A549 (cell line): ENCODE measurements at places on chromosomes 12 and 14. TPM values are rescaled to one million over a fixed set of nuclear protein-coding genes. Genes with fewer than 3 reads are reported as not detected.

- no peak for DNase-seq
Observed at GRCh38 chr12:106814714-106815113, 40.2 kb downstream of the RIC8B start.

- no peak for DNase-seq
Observed at GRCh38 chr14:102560458-102561261, 31.8 kb upstream of the RCOR1 start.

GRCh38 chr14:53533384-53533970 is 380.4 kb upstream of the DDHD1 start:
- no peak for DNase-seq

DNA sequence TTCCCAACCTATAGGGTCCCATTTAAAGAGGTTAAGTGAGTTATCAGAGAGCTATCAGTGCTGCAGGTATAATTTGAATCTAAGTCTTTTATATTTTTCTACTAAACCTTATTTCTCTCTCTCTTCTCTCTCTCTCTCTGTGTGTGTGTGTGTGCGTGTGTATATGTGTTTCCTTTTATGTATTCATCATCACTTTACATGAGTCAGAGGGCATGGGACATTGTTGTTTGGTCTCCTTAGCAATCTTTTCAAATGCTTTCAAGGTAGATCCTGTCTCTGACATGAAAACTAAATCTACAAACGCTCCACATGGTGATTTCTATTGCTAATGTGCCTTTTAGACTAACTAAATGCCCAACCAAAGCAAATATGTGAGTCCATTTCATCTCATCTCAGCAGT is 459.7 kb downstream of the BTG1 start:
- DNase-seq, result peak; percentile 65

- DNase-seq, result no peak
Observed at GRCh38 chr12:673849-674248, 10.6 kb upstream of the NINJ2 start.

Gene KRT74
- polyA plus RNA-seq, result not detected in 3 replicates

Gene M6PR
- 145 to 187 TPM (median 182 TPM) in 3 replicates for polyA plus RNA-seq

Gene EML5
- polyA plus RNA-seq, result 0.44 to 0.86 TPM (median 0.54 TPM) in 3 replicates

Gene KRT75
- polyA plus RNA-seq, result not detected in 3 replicates

Gene KLRC4
- polyA plus RNA-seq, result not detected in 3 replicates
